ENCODE measurements at places on chromosomes 6 and 20.

- DNase-seq = no peak
Measured at GRCh38 chr20:37935435-37935834, 32.5 kb downstream of the VSTM2L start.

DNA sequence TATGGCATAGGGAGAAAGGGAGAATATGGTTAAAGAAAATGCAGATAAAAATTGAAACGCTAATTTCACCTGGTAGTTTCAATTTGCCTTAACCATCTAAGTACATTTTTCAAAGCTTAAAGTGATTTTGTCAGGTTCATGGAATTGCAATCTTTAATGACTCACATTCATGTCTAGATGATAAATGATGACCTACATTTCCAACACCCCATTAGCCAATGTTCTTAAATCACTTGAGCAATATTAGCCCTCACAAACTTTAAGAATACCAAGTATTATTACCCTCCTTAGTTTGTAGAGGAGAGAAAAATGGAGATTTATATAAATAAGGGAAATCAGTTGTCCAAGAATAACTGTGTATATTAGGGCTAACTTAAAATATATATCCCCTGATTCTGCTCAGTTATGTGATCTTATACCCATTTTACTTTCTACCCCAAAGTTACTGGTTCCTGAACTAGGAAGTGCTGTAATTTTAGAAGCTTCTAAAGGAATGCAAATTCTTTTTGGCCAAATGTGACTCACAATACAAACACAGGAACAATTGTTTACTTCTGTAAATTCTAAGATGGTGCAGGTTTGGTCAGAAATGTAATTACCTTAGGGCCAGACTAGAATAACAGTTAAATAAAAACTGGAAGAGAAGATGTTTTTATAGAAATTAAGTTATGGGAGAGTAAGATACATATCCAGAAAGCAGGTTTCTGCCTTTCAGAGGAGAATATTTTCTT is 34.5 kb downstream of the TPBG start:
- no peak for DNase-seq

DNA sequence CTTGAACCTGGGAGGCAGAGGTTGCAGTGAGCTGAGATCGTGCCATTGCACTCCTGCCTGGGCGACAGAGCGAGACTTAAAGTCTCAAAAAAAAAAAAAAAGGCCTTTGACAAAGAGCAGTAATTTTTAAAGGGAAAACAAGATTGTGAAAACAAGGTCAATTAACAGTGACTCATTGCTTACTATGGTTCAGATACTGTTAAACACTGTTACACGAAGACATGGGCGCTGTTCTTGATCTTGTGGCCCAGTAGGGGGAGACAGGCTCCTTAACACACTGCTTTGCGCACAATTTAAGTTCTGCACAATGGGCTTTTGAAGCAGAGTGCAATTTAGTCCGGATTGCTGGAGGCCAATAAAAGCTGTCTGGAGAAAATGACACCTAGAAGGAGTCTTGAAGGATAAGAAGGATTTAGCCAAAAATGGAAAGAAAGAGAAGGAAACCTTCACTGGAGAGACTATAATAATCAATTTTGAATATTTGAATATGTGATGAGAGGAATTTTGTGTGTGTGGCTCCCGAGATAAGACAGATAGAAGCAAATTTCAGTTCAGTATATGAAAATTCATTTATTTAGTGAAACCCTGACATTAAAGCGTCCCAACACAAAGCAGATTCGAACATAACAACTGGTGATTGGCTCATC is 6.0 kb upstream of the LATS1 start:
- no peak for DNase-seq

GRCh38 chr6:6003621-6004366 is 2.9 kb downstream of the NRN1 start:
- no peak for DNase-seq

DNA sequence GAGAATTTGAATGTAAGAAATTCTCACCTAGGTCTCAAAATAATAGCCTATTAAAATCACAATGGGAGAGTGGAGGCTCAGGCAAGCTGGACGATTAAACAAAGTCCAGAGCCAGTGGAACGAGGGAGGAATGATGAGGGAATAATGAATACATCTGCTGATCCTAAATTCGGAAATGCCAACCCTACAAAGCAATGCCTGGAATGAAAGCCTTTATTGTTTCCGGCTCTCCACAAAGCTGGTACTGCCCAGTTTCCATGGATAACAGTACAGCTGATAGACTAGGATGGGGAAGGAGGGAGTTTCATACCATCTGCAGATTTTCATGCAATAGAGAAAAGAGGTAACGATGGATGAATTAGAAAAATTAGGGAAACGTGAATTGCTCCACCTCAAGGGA is 356.1 kb downstream of the CBLN4 start:
- no peak for DNase-seq

GRCh38 chr6:165662041-165662748 is 846 bp downstream of the PDE10A start:
- DNase-seq = no peak

- DNase-seq = no peak
Measured at GRCh38 chr6:10418862-10419748, 4.2 kb upstream of the TFAP2A start.

- no peak for DNase-seq
Measured at GRCh38 chr20:11287126-11287525, 613.3 kb upstream of the JAG1 start.

DNA sequence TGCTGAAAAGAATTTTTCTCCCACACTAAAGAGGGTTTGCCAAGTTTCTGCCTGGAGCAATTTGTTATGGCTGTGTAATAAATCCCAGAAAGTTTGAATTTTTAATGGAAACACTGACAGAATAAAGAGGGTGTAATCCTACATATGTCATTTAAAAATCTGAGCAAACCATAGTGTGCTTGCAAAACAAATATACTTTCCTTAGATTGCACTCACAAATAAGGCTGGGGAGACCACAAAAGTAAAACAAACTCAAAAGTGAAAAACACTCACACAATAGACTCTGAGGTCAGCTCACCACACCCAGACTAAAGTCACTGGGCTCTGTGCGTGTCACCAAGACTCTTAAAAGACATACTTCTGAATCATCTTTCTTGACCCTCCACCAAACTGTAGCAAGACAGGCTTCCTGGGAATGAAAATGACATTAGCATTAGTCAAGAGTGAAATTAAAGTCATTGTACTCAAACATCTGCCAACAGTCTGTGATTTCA is 4.8 kb upstream of the ATXN1 start:
- no peak for DNase-seq

- DNase-seq = no peak
Measured at GRCh38 chr6:113610377-113610988, 246.7 kb upstream of the MARCKS start.

DNA sequence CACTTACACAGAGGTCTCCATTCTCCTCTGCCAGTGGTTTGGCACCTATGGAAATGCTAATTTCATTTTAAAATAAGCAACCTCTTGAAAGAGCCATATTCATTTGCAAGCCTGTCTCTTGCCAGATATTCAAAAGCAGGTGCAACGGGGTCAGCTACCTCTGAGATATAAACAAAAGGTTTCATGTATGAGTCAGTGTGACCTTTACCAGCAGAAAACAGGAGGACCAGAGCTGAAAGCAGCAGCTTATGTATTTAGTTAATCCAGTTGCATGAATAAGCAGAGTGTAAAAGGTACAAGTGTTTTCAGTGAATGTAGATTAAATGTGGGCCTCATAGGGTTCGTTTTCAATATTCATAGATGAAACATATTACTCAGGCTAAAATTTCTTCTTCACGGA is 56.0 kb downstream of the TENT5A start:
- no peak for DNase-seq

- no peak for DNase-seq
Measured at GRCh38 chr6:7479801-7480266, 61.6 kb upstream of the DSP start.

DNA sequence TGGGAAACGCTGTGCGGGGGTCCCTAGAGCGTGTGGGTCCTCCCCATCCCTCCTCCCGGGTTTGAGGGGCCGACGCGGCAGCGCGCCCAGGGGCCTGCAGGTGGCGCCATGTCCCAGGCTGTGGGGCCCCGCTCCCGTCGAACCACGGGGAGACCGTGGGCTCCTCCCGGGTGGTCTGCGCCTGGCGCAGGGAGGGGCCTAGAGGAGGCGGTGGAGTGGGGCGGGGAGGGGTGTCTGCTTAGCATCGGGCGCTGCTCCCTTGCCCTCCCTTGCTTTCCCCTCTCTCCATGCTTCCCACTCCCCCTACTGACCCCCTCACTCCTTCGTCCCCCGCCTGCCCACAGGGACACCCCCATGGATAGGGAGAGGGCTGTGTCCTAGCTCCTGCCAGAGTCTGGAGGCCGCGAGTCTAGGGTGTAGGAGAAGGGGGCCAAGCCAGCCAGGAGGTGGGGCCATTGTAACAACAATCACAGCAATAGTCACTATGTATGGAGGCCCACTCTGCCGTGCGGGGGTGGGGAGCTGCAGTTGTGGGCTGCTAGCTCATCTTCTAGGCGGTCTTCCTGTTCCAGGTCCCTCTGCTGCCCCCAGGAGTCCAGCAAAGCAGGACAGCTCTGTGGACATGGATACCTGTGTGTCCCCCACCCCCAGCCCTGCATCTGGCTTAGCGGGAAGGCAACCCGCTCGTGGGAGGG is 51.7 kb downstream of the CHMP4B start:
- peak; percentile 29 for DNase-seq

DNA sequence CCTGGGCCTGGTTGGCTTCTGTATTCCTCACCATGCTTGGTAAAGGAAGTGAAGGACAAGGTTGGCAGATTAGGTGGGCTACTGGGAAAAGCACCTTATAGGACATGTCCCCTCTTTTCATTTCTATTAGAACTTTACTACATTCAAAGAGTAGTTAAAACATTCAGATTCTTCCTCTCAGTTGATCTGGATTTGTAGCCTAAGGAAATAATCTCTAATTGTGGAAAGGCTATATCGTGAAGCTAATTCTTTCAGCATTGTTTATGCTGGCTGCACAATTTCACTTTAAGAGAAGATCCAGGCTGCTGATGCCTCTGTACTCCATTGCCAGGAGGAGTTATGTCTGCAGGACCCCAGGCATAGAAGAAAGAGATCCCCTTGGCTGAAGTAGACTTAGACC is 58.8 kb downstream of the ARHGAP40 start:
- no peak for DNase-seq

GRCh38 chr20:56516631-56517030 is 7.9 kb upstream of the FAM209A start:
- DNase-seq = no peak

DNA sequence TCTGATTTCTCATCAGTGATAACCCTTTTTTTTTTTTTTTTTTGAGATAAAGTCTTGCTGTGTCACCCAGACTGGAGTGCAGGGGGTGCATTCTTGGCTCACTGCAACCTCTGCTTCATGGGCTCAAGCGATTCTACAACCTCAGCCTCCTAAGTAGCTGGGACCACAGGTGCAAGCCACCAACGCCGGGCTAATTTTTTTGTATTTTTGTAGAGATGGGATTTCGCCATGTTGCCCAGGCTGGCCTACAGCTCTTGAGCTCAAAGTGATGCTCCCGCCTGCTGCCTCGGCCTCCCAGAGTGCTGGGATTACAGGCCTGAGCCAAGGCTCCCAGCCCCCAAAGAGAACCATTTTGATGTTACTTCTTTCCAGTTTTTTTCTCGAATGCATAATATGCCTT is 2.2 kb downstream of the FABP7 start:
- DNase-seq = no peak

GRCh38 chr6:25485821-25486534 is 166.0 kb upstream of the SCGN start:
- no peak for DNase-seq

DNA sequence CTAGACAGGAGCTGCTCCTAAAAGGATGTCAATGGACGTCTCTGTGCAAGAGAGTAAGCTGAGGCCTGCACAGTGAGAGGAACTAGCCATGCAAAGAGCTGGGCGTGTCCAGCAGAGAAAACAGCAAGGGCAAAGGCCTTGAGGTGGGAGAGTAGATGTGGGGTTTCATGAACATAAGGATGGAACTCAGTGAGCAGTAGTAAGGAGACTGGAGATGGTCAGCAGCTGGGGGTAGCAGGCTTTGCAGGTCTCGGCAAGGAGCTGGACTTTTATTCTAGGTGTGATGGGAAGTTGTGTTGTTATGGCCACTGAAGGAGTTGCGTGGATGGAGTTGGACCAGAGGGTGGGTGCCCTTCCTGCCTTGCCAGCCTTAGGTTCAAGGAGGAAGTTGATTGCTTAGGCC is 90.7 kb upstream of the SIRPA start:
- DNase-seq = no peak

DNA sequence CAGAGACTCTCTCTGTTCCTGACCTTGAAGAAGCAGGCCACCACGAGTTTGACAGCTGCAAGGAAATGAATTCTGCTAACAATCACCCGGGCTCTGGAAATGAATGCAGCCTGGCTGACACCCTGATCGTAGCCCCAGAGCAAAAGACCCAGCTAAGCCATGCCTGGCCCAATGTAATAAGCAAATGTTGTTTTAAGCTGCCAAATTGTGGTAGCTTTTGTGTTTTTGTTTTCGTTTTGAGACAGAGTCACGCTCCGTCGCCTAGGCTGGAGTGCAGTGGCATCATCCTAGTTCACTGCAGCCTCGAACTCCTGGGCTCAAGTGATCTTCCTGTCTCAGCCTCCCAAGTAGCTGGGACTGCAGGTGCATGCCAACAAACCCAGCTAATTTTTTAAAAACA is 3.3 kb upstream of the OXT start:
- DNase-seq = no peak

- no peak for DNase-seq
Measured at GRCh38 chr6:73109659-73110058, 115.6 kb downstream of the KHDC1L start.

DNA sequence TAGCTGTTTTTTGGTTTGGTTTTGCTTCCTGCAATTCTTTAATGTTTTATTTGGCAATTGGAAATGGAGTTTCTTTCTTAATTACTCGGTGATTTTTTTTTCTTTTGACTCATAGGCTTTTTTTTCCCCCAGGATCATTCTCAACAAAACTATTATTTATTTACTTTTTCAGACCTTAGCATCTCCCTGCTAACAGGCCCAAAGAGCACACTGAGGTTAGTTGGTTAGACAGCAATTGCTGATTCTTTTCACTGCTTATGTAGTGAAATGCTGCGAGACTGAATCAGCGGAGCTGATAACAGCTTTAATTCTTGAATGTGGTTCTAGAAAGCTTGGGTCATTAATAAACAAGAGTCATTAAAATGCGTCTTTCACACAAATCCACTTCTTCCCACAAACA is 79.1 kb upstream of the ZFP64 start:
- DNase-seq = no peak

GRCh38 chr20:19658137-19658536 is 99.9 kb upstream of the RIN2 start:
- DNase-seq = no peak

DNA sequence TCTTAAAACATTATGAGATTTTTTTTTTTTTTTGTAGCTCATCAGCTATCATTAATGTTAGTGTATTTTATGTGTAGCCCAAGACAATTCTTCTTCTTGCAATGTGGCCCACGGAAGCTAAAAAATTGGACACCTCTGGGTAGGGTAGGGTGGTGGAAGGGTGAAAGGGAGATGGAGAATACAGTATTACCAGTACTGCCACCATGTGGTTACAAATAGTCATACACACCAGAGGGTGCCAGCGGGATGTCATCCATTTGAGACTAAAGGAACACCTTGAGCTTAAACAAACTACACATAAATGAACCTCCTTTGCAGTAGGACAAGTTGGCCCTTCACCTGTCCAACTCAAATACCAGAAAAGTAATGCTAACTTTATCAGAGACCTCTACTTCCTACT is 601.9 kb downstream of the HTR1B start:
- no peak for DNase-seq
